ENCODE measurements at places on chromosomes 4 and X.

DNA sequence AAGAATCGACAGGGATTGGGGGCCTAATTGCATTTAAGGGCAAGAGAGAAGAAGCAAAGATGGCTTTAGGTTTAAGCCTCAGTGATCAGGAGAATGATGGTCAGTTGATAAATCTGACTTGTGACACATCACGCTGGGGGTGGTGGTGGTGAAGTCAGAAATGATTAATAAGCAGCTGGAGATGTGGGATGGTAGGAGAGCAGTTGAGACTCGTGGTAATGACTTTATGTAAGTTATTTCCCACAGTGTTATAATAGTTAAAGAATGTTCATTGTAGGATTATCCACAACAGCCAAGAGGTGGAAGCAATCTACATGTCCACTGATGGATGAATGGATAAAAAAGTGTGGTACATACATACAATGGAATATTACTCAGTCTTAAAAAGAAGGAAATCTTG lies 178.9 kb upstream of the GPC4 start:
- no peak for DNase-seq

DNA sequence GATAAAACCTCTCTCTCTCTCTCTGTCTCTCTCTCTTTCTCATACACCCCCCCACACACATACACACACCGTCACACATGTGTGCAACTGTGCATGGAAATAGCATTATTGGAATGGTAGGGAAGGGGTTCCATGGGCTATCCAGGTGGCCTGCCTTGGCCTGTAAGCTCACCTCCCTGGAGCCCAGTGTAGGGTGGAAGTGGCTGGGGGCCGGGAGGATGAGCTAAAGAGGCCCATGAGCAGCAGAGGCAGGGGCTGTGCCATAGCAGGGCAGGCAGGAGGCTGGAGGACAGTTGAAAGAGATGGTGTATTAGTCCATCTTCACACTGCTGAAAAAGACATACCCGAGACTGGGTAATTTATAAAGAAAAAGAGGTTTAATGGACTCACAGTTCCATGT lies 74.2 kb downstream of the CYTL1 start:
- DNase-seq: no peak

- no peak for DNase-seq
These were observed 503.3 kb downstream of the RPA4 start for GRCh38 chrX:97387004-97387403.

DNA sequence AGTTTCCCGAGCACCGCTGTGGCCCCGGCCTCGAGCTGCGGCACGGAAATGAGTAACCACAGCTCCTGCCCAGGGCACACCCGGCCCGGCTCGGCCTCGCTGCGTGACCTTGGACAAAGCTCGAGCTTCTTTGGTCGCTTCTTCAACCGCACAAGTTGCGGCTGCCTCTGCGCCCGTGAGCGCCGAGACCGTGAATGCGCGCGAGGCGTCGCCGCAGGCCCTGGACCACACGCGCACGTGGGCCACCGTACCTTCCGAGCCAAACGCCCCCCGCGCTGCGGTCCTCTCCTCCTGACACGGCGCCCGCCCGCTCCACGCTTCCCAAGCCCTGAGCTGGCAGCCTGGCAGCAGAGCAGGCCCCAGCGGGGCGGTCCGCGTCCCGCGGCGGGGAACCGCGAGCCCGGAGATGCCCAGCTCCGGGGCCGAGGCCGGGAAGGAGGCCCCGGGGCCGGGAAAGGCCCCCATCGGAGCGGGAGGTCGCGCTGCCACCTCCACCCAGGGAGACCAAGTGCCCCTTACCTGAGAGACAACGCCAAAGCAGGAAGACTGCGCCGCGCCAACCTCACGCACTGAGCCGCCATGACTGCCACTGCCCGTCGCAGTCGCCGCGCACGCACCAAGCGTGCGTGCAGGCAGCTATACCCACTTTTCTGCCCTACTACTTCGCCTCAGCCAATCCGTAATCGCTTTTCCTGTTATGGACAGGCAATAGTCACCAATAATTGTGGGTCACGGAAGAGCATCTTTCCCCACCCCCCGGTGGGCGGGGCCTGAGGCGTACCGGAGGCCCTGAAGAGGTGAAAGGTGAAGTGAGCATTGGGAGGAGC lies at the start of gene GRPEL1:
Gene GRPEL1, minus strand, starts transcription at position 613 of the 827 bp plus-strand sequence. Its CDS starts 32 bp downstream, at position 581.
- DNase-seq: peak; percentile 99

DNA sequence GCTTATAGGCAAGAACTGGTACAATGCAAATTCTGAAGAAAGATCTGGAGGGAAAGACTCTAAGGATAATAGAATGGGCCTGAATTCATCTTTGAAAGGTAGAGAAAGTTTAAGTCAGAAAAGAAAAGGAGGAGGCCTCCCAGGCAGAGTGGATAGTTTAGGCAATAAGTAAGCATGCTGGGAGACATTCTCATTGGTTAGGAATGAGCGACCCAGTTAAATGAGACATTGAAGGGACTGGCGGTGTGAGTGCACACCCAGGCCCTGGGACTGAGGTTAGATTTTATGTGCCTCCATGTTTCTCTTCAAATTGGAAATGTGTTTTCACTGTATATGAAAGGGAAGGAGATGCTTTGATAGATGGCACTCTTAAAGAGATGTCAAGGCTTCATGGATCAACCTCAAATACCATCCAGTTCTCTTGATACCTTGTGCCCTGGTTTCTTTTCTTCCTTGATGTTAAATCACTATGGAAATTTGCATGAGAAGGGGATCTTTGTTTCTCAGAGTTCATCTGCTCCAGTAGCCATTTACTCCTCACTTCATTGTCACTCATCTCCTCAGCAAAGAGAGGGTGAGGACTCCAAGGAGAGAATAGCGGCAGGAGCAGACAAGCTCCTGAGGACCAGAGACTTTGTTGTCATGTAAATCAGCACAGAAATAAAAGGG lies 584.2 kb upstream of the INTU start:
- no peak for DNase-seq

DNA sequence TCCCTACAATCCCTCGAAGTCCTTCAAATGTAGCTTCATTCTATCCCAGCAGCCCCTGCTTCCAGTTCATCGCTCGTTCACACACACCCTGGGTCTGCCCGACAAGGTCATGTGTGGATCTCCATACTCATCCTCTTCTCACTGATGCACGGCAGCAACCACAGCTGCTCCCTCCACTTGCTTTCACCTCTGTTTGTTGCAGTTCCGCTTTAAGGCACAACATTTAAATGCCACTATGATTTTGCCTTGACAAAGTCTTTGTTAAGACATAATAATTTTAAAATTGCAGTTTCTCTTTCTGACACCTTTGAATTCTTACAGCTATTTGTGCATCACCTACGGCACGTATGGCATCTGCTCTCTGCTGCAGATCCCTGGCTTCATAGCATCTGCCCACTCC lies 1.8 kb downstream of the ODAPH start:
- no peak for DNase-seq

DNA sequence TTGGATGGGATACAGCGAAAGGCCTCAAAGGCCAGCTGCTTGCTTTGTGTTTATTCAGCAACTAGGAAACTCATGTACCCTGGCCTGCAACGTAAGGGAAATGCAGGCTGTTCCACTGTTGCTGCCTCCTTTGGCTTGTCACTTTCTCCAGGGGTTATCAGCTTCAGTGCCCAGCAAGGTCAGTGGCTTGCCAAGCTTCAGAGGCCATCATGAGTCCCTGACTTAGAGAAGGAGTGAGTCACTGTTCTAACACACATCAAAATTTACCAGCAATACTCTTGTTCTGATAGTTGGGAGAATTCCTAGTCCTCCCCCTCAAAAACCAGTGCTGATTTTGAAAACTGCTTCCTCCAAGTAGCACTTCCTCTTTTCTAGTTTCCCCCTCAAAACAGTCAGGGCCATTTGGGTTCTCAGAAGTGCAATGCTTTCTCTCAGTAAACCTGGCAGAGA lies 250.8 kb downstream of the ARHGAP24 start:
- no peak for DNase-seq

DNA sequence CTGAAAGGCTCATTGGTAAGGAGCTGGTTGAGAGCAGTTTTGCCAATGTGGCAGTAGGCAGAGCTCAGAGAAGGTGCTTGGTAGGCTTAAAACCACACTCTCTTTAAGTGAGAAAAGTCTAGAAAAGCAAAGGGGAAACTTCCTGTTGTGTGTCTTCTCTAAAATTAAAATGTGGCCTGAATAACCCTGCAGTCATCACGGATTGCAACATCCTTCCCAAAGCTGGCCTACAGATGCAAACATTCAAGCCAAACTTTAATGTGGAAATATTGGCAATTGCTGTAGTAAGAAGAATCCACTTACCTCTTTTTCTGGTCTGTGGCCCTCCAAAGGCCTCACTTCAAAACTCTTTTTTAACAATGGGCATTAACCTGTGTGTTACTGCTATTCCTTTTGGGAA lies 348.5 kb downstream of the OPHN1 start:
- DNase-seq: no peak

GRCh38 chr4:4542774-4543485 lies 1.1 kb upstream of the STX18 start:
- DNase-seq: no peak

DNA sequence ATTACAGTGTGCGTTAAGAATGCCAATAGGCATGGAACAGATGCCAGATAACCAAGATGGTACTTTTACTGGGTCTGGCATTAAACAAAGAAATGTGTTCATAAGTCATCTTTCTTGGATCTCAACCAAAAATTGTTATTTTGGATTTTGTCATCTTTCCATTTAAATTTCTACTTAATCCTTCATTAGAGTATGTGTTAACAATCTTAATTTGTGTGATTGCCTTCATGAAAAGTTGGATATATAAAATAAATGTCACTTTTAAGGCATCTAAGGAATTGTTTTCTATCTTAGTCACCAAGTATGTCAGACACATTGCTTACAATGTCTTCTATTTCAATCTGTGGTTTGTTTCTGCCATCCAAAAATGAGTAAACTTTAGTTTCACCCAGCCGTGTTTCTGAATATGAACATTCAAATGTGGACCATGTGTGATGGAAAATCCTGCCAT lies 87.5 kb downstream of the PALLD start:
- no peak for DNase-seq

GRCh38 chrX:10608099-10608498 lies 12.3 kb downstream of the MID1 start:
- no peak for DNase-seq

DNA sequence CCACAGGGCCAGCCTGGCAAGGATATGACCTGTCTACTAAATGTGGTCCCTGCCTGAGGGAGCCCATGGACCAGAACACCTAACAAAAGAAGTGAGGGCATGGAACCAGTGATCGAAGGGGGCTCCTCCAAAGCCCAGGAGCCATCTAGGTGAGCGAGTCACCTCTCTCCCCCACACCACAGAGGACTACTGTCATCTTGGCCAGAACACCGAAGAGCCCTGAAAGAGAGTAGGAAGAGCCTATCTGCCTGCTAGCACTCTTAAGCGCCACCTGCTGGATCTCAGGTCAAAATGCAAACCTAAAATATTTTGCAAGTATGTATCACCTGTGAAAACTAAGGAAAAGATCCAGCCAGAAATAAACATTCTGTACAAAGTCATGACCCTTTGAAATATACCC lies 137.9 kb upstream of the ZXDB start:
- peak; percentile 32 for DNase-seq

DNA sequence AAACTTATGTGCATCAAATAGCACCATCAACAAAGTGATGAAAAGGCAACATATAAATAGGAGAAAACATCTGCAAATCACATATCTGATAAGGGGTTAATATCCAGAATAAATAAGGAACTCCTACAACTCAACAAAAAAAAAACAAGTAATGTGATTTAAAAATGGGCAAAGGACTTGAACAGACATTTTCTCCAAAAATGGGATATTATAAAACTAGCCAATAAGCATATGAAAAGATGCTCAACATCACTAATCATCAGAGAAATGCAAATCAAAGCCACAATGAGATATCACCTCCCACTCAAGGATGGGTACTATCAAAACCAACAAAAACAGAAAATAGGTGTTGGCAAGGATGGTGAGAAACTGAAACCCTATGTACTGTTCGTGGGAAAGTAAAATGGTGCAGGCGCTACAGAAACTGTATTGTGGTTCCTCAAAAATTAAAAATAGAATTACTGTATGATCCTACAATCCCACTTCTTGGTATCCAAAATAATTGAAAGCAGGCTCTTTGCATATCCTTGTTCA lies 2.4 kb downstream of the DNAJB14 start:
- no peak for DNase-seq

GRCh38 chr4:129328162-129328561 lies 232.2 kb downstream of the C4orf33 start:
- DNase-seq: no peak

DNA sequence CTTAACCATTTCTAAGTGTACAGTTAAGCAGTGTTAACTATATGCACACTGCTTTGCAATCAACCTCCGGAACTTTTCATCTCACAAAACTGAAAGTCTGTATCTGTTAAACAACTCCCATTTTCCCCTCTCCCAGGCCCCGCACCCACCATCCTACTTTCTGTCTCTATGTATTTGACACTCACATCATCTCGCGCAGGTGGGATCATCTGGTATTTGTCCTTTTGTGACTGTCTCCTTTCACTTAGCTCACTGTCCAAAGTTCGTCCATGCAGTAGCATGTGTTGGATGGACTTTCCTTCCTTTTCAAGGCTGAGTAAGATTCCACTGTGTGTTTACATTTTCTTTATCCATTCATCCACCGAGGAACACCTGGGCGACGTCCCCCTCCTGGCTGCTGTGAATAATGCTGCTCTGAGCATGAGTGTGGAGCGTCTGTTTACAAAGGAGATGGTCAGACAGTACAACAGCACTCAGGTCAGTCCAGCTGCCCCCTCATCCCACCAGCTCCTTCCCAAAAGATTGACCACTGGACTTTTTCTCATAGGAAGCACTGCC lies 39.8 kb downstream of the DCTD start:
- no peak for DNase-seq

DNA sequence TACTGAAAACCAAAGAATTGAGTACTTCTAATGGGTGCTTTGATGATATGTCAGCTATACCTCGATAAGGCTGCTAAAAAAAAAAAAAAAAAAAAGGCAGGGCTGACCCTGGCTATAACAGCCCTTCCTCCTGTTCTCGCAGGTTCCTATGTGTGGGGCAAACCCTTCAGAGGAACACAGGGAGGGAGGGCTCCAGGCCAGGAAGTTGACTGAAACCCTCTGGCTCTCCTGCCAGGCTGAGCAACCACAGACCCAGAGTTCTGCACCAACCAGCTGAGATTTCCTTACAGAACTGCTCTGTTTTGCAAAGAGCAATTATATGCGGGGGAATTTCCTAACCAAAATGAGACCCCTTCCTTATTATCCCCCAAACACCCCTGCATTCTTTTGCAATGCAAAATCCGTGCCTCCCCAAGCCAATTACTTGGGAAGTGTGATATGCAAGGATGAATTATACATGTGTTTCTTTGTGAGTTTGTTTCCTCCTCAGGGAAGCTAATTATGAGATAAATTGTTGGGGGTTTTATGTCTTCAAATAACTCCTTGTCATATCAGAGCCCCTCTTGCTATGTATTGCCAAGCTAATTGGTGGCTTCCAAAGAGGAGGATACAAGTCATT lies 45.6 kb downstream of the PDHA1 start:
- no peak for DNase-seq

DNA sequence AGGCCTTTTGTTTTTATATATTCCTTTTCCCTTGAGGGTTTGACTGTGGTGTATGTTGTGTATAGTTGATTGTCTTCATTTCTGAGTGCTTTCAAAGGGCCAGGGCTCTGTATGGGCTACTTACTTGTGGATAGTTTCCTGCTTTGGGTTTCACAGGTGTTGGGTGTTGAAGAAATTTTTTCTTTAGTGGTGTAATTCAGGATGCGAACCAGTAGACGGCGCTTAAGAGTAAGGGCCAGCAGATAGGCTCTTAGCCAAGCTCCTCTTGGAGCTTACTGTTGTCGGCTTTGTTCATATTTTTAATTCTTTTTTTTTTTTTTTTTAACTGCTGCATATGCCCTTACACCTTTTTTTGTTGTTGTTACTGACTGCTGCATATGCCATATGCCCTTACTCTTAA lies 276.3 kb upstream of the GALNT7 start:
- peak; percentile 54 for DNase-seq
